ENCODE measurements at places on chromosomes 1 and 21.

GRCh38 chr1:155890251-155890650 is 20.9 kb downstream of the RIT1 start:
- no peak for DNase-seq

DNA sequence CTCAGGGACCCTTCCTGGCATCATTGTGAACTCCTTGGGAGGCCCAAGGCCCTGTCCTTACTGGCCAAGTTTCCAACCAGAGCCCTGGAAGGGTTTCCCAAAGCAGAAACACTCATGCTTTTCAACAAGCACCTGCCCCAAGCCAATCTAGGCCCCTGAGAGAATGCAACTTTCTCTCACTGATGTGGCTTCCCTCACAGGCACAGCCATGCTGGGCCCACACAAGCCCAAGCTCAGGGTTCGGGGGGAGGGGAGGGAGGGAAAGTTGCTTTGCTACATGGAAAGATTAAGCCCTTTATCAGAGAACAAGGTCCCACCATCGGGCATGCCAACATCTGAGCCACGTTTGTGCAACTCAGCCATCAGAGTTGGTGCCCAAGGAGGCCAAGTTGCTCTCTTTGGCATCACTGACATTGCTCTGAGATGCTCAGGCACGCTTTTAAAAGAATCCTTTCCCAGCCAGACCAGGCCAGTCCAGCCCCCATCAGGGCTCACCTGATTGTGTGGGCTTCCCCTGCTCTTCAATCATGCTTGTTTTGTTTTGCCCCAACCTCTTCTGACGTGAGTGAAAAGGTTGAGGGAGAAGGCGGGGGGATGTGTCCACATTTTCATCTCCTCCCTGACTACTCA is 43.5 kb downstream of the RIMS3 start:
- DNase-seq: no peak

DNA sequence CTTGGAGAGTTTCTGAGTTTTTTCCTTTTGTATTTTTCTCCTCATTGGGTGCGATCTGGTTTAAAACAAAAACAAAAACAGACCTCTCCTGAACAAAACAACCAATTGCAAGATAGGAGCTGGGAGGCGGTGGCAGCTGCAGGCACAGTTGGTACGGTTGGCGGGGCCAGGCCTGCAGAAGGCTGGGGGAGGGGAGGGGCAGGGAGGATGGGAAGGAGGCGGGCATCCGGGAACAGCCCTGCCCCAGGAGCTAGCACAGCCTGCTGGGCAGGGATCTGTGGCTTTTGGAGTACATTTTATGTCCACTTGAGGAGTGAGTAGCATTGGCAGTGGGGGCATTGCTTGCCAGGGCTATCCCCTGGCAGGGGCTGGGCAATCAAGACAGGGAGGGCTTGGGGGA is 5.2 kb downstream of the CAPN9 start:
- DNase-seq: no peak

DNA sequence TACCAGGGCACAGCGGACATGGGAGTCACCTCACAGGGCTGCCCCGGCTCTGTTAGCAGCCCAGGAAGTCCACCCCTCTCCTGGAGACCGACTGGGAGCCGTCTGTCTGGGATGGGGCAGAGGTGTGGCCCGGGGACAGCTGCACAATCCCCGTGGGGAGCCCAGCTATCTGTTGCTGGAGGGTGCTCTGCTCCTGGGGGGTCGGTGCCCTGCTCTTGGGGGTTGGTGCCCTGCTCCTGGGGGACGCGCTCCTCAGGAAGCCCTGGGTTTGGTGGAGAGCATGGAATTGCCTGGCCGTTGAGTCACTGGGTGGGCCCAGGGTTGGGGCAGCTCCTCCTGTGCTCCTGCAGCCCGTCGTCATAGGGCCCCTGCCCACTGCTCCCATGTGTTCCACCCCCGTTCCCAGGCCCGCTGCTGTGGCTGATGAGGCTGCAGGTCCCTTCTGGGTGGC is 39.3 kb downstream of the AGPAT3 start:
- DNase-seq: no peak
